ENCODE measurements at places on chromosomes 12 and 14. TPM values are rescaled to one million over a fixed set of nuclear protein-coding genes. Genes with fewer than 3 reads are reported as not detected.

PRPH gene
- not detected for total RNA-seq

SLC41A2 gene
- total RNA-seq = 33.2 TPM

LRR1 gene
- 26.4 TPM for total RNA-seq

ASPG gene
- total RNA-seq = not detected

ASCL4 gene
- not detected for total RNA-seq

COCH gene
- total RNA-seq = 2.0 TPM

PPFIA2 gene
- not detected for total RNA-seq

DNAJC22 gene
- total RNA-seq = 8.2 TPM

KRT6B gene
- total RNA-seq = not detected

FOXM1 gene
- 68.9 TPM for total RNA-seq

GCH1 gene
- total RNA-seq = 11.8 TPM

NOS1 gene
- total RNA-seq = not detected

VRTN gene
- total RNA-seq = 4.1 TPM

RAB3IP gene
- 31.4 TPM for total RNA-seq

BTBD7 gene
- total RNA-seq = 7.3 TPM

PARPBP gene
- total RNA-seq = 13.0 TPM

PMCH gene
- total RNA-seq = not detected

MIP gene
- 0.15 TPM for total RNA-seq

PTGDR gene
- not detected for total RNA-seq

DIP2B gene
- total RNA-seq = 18.3 TPM

SDR9C7 gene
- not detected for total RNA-seq

PLEKHH1 gene
- total RNA-seq = 11.0 TPM

ENDOU gene
- not detected for total RNA-seq

C1RL gene
- 39.1 TPM for total RNA-seq

KRT6A gene
- total RNA-seq = not detected

TCL1A gene
- total RNA-seq = not detected

PTPRO gene
- 12.3 TPM for total RNA-seq

MUCL1 gene
- not detected for total RNA-seq

SYNDIG1L gene
- total RNA-seq = not detected

CLEC4A gene
- 0.64 TPM for total RNA-seq

SLC17A8 gene
- not detected for total RNA-seq

FITM1 gene
- total RNA-seq = 0.13 TPM

KHNYN gene
- total RNA-seq = 72.2 TPM

LDHB gene
- total RNA-seq = 826 TPM

FAM181A gene
- not detected for total RNA-seq

SRRM4 gene
- not detected for total RNA-seq

KRT81 gene
- total RNA-seq = not detected

EML1 gene
- not detected for total RNA-seq

IL26 gene
- not detected for total RNA-seq

ZNF740 gene
- 8.1 TPM for total RNA-seq

LRTM2 gene
- total RNA-seq = not detected

RALGAPA1 gene
- 23.0 TPM for total RNA-seq

CLEC9A gene
- total RNA-seq = not detected

TMEM119 gene
- total RNA-seq = not detected

R3HDM2 gene
- 25.3 TPM for total RNA-seq

GPRC5D gene
- total RNA-seq = not detected

SAMD15 gene
- 0.23 TPM for total RNA-seq

LMNTD1 gene
- not detected for total RNA-seq

BAZ1A gene
- total RNA-seq = 9.4 TPM

MANSC4 gene
- total RNA-seq = not detected

A2ML1 gene
- total RNA-seq = not detected

SYT10 gene
- total RNA-seq = not detected

ZNF384 gene
- 42.5 TPM for total RNA-seq

LPAR5 gene
- not detected for total RNA-seq

TTC6 gene
- total RNA-seq = 6.3 TPM
